Mammary epithelial cell (primary cell): ENCODE measurements at places on chromosomes 16 and 17. TPM values are rescaled to one million over a fixed set of nuclear protein-coding genes. Genes with fewer than 3 reads are reported as not detected.

The WSCD1 gene
- polyA plus RNA-seq = not detected

The OTOP2 gene
- polyA plus RNA-seq = not detected

The TBC1D3E gene
- polyA plus RNA-seq = not detected

The THOC6 gene
- 17.5 TPM for polyA plus RNA-seq

The HBM gene
- not detected for polyA plus RNA-seq

The ZPBP2 gene
- polyA plus RNA-seq = not detected

The FBXO39 gene
- polyA plus RNA-seq = 0.31 TPM

The SDK2 gene
- 6.3 TPM for polyA plus RNA-seq

- DNase-seq = peak; percentile 62
These were observed 17.7 kb downstream of the PSMD11 start for GRCh38 chr17:32461853-32462617.

DNA sequence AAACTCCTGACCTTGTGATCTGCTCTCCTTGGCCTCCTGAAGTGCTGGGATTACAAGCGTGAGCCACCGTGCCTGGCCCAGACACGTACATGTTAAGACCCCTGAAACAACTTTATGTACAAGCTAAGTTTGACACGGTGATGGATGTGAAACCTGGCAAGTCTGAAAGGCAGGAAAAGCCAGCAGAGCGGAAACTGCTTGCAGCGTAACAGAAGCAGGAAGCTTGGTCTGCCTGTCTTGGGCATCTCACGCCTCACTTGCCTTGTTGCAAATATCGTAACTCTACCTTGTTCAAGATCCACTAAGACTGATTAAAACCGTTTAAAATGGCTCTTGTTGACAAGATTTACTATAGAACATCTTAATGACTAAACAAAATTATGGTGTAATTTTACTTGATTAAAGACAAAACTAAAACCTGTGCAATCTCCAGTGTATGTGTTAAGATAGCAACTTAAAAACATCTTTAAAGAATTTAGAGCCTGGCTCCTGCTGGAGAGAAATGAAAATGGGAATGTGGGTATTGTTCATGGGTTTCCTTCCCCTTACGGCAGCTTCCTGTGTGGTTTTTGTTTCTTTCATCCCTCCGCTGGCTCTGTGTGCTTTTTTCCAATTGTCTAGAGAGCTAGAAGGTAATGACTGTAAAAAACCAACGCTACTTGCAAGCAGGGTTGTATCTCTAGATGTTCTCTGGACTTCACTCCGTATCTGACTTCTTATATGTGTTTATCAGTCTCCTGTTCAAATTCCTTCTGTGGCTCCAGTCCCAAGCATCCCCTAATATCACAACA, 477.6 kb downstream of the XYLT1 start:
- no peak for DNase-seq

GRCh38 chr16:26802965-26803364, 263.8 kb upstream of the C16orf82 start:
- DNase-seq = no peak

GRCh38 chr16:17453364-17454038, 17.3 kb downstream of the XYLT1 start:
- DNase-seq = no peak

GRCh38 chr16:66359811-66360608, 6.5 kb upstream of the CDH5 start:
- DNase-seq = no peak

DNA sequence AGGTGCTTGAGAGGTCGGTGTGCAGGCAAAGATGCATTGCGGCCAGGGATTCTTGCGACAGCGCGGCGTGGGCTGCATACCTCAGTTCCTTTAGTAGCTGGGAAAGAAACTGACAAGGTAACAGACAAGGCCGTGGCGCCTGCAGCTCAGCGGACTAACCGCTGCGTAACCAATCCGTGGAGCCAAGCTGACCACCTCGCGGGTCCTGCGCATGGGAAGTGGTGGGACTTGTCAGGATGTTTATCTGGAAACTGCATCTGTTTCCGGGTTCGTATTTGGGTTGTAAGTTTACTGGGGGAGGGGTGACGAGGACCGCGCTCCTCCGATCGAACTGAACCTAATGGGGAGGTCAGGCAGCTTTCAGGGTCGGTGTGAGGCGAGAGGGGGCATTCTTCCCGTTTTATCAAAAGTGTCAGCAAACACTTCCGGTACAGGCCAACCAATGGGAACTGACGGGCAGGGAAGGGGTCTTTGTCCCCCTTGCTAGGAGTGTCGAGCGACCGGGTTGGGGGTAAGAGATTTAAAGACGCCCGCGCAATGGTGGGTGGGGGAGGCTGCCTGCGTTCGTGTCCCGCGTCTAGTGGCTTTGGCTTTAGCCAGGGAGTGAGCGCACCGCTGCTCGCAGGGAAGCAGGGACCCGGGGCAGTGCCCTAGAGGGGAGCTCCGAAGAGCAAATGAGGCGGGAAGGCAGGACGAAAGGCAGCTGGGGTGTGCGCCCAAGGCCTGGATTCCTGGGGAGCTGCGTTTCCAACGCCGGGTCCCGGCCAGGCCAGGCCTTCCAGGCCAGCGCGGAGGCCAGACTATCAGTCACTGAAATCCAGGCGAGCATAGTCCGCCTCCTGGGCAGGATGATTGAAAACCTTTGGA, 7.0 kb downstream of the IRX6 start:
- no peak for DNase-seq

DNA sequence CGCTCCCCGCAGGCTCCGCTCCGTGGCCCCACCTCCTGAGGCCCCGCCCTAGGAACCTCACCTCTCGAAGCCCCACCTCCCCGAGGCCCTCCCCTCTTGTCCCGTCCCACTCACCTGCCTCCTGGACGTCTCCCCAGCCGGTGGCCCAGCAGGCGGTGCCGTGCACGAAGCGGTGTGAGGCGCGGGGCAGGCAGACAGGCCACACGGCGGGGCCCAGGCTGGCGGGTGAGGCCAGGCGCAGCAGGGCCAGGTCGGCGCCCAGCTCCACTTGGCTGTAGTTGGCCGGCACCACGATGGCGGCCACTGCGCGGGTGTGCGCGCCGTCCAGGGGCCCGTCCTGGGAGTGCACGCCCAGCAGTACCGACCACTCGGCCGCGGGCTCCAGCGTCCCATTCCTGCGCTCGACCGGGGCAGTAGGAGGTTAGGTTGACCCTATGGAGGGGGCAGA, 1.6 kb downstream of the PRSS36 start:
- DNase-seq = no peak

- DNase-seq = no peak
These were observed 109.6 kb downstream of the KCNJ2 start for GRCh38 chr17:70278844-70279462.

- DNase-seq = no peak
These were observed 25.0 kb upstream of the ADAM11 start for GRCh38 chr17:44733753-44734152.

GRCh38 chr16:47236716-47237115, 93.0 kb upstream of the NETO2 start:
- no peak for DNase-seq

DNA sequence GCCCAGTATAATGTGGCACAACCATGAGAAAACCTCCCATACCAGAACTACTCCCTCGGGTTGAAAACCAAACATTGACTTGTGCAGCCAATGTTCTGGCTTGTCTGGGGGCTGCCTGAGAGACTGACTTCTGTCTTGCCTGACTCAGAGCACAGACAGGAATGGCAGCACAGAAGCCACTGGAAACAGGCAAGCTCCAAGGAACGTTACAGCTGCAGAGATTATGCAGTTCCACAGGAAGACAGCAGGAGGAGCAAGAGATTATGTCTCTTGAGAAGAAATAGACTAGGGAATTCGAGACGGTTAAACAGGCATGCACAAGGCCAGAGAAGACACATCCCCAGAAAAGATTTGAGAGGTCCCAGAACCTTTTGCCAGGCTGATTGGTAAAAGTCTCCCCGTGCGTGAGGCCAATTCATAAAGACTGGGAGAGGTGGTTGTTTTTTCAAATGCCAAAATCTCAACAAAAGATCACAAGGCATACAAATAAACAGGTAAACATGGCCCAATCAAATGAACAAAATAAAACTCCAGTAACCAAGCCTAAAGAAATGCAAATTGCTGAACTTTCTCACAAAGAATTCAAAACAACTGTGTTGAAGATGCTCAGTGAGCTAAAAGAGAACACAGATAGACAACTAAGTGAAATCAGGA, 90.6 kb upstream of the CDH5 start:
- DNase-seq = peak; percentile 83

DNA sequence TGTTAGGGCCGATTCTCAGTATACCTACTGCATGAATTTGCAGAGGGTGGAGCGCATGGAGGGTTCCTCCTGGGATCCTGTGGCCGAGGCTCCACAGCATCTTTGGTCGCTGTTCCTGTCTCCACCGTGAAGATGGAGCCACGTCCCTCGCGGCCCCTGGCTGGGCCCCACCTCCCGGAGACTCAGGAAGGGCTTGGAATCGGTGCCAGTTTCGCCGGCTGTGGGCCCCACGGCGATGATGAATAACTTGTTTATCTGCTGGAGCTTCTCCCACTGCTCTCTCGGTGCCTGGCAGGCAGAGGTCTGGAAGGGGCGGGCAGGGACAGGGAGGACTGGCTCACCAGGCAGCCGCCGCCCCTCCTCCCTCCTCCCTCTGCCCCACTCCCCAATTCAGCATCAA, 8.1 kb downstream of the SLC5A11 start:
- peak; percentile 66 for DNase-seq

DNA sequence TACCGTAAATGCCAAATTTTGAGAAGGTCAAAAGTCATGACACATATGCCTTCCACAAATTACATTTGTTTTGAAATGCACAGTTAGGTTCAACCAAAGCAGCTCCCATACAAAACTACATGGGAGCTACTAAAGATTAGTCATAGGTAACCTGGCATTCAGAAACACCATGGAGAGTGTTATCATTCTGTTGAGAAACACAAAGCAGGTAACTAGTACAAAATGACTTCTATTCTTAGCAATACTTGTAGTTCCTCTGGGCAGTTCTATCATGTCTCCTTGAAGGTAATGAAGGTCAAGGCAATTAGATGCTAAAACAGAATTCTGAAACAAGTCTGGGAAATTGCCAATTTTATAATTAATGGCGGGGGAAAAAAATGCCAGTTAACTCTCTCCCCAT, 39.4 kb downstream of the KCNJ16 start:
- DNase-seq = no peak

- DNase-seq = no peak
These were observed 34.4 kb downstream of the CDRT4 start for GRCh38 chr17:15432807-15433611.

- no peak for DNase-seq
These were observed 8.2 kb downstream of the NMRAL1 start for GRCh38 chr16:4465977-4466779.

DNA sequence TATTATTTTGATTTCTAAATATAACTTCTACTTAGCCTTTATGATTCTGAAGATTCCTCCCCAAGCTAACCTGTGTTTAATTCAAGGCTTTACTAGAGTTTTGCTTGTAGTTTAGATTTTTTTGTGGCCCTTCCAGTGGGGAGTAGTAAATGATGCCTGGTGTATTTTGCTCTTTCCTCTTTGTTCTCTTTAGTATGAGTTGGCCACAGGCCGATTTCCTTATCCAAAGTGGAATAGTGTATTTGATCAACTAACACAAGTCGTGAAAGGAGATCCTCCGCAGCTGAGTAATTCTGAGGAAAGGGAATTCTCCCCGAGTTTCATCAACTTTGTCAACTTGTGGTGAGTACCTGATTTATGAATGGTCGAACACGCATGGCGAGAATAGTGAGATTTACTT, 108.3 kb downstream of the MAP2K4 start:
- DNase-seq = no peak

DNA sequence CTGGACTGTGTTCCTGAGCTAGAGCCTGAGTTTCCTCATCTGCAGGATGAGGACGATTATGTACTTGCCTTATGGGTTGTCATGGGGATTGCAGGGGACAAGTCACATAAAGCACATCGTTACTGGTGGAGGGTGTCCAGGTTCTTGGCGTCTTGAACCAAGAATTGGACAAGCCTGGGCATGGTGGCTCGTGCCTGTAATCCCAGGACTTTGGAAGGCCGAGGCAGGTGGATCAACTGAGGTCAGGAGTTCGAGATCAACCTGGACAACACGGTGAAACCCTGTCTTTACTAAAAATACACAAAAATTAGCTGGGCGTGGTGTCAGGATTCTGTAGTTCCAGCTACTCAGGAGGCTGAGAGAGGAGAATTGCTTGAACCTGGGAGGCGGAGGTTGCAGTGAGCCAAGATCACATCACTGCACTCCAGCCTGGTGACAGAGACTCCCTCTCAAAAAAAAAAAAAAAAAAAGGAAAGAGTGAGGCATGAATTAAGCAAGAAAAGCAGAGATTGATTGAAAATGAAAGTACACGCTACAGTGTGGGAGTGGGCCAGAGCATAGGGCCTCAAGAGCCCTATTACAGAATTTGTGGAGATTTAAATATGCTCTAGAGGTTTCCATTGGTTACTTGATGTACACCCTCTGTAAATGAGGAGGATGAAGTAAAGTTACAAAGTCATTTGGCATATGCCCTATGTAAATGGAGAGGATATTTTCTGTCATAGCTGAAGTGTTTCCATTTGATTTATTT, 30.7 kb downstream of the ADGRG5 start:
- DNase-seq = no peak

DNA sequence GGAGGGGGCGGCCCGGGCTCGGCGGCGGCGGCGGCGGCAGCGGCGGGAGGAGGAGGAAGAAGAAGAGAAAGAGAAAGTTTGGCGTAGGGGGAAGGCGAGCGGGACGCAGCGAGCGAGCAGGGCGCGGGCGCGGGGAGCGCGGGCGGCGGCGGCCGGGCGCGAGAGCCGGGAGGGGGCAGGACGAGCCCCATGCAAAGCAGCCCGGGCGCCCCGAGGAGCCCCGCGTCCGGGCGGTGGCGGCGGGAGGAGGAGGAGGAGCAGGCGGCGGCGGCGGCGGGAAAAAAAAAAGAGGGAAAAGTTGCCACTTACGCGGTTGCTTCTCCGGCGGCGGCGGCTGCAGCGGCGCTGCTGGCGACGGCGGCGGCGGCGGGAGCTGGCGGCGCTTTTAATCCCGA, 10.3 kb upstream of the ZFHX3 start:
- peak; percentile 54 for DNase-seq

GRCh38 chr16:10933865-10934264, 8.4 kb downstream of the DEXI start:
- DNase-seq = no peak

DNA sequence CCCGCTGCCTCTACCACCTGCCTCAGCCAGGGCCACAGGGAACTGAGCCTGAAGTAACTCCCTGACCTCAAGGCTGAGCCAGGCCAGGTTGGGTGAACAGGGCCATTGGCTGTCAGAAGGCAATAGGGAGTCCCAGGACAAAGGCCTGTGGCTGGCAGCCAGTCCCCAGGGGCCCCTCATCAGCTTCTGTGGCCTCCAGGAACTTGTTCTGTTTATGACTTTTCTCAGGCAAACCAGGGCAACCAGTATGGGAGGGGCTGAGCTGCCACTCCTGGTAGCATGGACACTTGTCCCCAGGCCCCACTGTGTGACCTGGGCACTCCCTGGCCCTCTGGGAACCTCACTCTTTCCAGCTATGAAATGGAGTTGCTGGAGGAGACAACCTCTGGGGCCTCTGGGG, 40.1 kb downstream of the CPNE2 start:
- no peak for DNase-seq

DNA sequence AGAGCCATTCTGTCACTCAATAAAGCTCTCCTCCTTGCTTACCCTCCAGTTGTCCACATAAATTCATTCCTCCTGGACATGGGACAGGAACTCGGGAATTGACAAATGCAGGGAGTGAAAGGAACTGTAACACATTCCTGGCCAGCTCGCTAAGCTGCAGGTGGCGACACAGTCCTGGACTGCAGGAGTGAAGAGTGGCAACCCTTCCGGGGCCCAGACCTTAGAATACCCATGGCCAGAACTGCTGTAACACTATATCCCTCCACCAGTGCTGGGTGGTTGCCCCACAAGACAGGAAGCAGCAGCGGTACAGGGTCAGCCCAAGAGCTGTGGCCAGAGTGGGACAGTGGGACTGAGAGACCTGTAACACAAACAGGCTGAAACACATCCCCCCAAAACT, 30.3 kb upstream of the KIF2B start:
- DNase-seq = no peak
